ENCODE measurements at places on chromosomes 6 and 20.
A peak's percentile ranks its signal among the peaks of the same experiment; 100 is the strongest.

GRCh38 chr6:36682328-36683144, 4.0 kb downstream of the CDKN1A start:
- no peak for DNase-seq

DNA sequence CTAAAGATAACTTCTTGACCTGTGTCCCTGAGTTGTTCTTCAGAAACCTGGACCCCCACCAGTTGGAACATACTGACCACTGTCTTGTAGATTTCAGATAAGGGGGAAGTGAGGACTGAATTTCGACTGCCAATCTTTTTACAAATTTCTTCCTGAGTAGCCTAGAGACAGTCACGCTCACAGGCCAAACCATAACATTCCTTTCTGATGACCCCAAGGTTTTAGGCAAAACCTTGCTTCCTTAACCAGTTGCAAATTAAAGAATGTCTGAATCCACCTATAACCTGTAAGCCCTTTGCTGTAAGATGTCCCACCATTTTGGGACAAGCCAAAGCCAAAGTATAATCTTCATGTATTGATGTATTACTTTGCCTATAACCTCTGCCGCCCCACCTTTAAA, 306.9 kb downstream of the LRFN2 start:
- no peak for DNase-seq

DNA sequence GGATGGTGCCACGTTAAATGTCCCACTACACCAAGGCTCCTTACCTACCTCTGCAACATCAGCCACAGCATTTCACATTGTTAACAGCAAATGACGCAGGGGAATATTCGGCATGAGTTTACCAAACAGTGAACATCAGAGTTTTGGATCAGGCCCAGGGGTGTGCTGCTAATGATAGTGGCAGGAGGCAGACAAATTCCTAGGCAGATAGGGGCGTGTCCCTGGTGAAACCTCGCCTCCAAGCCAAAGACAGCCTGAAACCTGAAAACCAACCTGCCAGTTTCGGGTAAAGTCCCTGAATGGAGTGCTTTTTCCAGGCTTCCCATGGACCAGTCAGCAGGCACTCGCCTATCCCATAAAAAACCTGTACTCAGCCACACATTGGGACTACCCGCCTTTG, 133.6 kb downstream of the SH3BGRL2 start:
- DNase-seq: no peak

- DNase-seq: no peak
Observed at GRCh38 chr6:41161851-41162552, 914 bp downstream of the TREM2 start.

GRCh38 chr20:47620808-47621805, 119.4 kb downstream of the NCOA3 start:
- peak; percentile 41 for DNase-seq

Measured in AG09309 (cell line).